Vein endothelial cell (primary cell): ENCODE measurements at places on chromosomes 12 and 14. TPM values are rescaled to one million over a fixed set of nuclear protein-coding genes. Genes with fewer than 3 reads are reported as not detected.

The RD3L gene
- not detected in 2 replicates for total RNA-seq

The ZDHHC22 gene
- total RNA-seq: under 0.01 TPM in 1 of 2 replicates, not detected in the other

The CEP290 gene
- total RNA-seq: 16.5 and 16.7 TPM in 2 replicates

The FGF6 gene
- total RNA-seq: not detected in 2 replicates

The TSPAN9 gene
- total RNA-seq: 71.5 and 79.3 TPM in 2 replicates

The TRPV4 gene
- total RNA-seq: 3.5 and 4.6 TPM in 2 replicates

The EID3 gene
- total RNA-seq: 6.5 and 11.4 TPM in 2 replicates
